ENCODE measurements at places on chromosomes 1 and 21.

DNA sequence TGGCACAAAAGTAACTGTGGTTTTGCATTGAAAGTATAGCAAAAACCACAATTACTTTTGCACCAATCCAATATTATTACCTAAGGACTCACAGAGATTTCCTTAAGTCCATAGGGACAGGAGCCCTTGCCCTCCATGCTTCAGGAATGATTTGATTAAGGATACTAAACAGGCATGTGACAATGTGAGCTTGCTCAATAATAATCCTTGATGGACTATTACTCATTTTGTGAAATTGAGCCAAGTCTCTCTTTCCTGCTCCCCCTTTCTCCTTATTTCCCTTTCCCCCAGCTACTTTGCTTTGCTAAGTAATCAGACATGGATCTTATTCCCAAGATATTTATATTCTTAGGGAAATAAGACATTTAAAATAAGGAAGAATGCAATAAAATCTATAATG is 21.6 kb upstream of the RGL1 start:
- no peak for DNase-seq

DNA sequence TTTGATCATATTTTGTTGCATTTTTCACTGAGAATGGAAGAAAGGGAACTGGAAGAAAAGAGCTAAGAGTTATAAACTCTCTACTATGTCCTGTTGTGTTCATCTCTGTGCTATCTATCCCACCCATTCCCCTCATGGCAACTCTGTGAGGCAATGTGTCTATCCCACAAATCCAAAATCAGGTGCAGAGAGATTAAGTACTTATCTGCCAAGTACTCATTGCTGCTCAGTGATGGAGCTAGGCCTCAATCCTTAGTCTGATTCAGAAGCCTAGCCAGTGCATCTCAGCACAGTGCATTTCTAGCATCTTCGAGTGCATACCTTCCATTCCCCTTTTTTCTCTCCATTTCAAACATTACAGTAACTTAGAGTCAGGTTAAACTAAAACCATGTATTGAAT is 270.6 kb downstream of the TPR start:
- no peak for DNase-seq

DNA sequence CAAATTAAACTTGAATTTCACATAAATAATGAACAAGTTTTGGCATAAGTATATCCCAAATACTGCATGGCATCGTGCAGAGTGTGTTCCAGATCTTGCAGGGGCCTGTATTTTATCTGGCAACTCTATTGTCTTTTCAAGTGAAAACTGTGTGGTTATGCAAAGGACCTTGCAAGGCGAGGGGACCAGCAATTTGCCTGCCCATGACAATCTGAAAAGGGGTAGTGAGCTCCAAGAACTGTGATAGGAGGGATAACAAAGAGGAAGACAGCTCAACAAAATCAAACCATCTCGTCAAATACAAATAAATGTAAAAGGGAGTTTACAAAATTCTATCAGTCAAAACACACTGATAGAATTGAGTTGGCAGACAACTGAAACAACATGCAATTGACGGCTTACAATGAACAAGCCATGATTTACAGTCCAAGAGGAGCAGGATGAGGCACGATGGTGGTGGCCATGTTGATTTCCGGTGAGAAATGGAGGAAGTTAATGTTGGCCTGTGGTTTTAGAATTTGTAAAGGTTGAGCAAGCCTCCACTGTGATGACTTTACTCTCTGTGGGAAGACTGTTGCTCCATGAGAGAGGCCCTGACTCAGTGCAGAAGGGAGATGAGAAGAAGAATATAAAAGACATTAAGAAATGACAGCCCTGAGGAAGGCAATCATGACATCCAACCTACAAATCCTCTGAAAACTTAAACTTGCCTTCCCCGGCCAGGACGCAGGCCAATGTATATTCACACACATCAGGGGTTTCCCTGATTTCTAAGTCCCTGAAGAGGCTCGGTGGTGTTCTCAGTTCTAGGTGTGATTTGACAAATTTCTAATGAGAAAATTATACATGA is 132.2 kb downstream of the ADSS2 start:
- DNase-seq: no peak

DNA sequence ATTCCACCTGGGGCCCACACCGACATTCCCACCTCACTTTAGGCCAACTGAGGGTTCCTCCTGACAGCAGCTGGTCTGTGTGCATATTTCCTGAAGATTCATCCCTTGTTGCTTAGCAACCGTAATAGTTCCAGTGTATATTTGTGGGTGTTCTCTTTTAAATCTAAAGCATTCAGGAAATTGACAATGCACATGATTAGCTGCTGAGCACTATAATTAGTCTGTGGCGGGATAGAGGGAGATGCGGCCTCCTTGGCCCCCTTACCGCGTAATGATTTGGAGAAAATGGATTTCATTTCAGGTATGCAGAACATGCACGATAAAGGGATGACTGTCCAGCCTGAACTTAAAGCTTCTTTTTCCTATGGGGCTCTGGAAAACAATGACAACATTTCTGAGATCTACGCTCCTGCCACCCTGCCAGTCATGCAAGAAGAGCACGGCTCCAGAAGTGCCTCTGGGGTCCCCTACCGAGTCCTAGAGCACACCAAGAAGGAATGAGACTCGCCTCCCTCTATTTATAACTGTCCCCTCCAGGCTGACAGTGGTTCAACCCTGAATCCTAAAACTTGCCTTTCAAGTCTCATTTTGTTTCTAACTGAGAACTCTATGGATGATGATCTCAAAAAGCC is 33.8 kb upstream of the RCAN3 start:
- no peak for DNase-seq

Data from GM23338 (cell line).